GM19239 (cell line): ENCODE measurements at places on chromosomes 7 and 10.

DNA sequence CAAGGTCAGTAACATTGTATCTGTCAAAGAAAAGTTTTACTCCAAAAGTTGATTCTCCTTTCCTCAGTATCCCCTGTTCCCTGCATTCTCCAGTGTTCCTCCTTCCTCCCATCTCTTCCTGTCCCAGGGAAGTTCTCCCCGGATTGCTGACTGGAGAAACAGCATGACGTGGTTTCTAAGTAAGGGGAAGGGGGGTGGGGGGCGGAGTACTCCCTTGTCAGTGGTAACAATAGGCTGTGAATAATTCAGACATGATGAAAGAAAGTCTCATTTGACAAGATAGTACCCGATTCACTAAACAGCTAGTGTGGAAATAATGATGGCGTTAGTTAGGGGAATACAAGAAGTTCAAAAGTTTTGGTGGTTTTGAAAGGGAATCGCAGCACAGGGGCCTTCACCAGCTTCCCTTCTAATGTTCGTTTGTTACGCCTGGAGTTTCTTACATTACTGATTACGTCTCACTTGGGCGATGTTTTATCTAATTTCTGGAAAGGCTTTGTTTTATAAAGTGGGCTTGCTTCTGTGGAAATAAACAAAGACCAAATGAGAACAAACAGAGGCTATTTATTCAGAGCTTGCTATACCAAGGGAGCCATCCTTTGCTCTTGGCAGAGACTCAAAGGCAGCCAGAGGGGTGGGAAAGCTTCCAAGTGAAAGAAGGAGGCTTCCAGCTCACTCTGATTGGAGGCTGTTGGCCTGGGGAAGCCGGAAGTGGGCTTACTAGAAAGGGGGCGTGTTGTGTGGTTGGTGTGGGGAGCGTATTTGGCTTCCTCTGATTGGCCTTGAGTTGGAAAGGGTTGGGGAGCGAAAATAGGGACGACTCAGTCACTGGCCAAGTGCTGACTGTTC is 453.7 kb downstream of the SDK1 start:
- DNase-seq, result no peak

GRCh38 chr10:50512214-50512595 is 111.6 kb downstream of the SGMS1 start:
- DNase-seq, result no peak

DNA sequence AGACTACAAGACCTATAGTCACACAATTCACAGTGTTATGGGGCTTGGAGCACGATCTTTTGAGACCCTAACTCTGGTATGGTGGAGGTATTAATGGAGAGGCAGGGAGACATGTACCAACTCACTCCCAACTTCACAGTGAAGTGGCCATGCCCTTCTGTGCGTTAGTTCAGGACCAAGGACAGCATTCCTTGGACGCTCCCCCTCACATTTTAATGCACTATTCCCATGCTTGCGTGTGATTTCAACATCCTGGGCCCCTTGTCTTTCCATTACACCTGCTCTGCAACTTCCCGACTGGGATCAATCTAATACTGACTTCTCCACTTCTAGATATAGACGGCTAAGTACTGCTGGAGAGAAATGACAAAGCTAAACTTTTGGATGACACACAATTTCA is 72.7 kb downstream of the PLCE1 start:
- DNase-seq, result no peak

DNA sequence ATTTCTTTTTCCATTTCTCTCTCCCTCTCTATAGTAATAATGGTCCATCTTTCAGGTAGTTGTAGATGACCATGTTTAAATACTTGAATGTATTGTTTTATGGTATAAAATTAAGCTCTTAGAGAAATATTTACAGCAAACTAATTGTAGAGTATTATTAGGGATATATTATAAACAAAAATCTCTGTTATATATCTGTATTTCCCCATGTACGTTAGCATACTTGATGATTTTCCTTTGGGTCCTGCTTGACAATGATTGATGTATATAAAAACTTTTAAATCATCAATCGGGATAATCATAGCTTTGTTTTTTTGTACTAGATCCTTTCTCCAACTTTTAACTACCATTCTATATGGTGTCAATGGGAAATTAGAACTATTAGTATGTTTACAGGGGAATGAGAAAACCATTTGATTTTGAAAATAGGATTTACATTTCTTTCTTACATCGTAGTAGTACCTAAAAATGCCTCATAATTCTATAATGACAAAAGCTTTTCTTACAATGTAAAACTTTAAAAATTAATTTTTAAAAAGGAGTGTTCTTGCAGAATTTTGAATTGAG is 117.5 kb upstream of the CDK13 start:
- DNase-seq, result no peak

DNA sequence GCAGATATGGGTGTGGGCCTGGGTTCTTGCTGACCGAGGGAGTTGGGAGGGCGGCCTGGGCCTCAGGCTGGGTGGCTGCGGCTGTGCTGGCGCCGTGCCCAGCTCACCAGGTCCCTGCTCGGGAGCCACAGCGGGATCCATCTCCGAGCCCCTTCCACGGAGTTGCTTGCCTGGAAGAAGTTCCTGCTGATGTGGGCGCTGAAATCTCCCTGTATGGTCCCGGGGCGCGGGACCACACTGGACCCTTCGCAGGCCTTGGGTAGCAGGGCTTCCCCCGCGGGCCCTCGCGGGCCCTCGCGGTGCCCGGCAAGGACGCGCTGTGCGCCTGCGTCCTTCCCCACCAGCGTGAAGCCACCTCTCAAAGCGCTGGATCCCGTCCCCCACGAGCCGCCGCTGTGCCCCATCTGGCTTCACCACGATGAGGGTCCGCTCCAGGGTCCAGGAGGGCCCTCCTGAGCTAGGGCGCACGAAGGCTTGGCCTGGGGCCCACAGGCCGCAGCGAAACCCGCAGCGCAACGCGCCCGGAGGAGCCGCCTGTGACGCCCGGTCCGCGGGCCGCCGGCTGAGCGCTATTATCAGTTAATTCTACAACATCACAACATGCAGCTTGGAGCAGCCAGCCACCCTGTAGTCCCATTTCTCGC is 31.5 kb downstream of the RAB19 start:
- DNase-seq, result no peak

- DNase-seq, result no peak
Measured at GRCh38 chr7:44615793-44616192, 9.4 kb downstream of the OGDH start.

- DNase-seq, result no peak
Measured at GRCh38 chr7:73366990-73367389, 39.0 kb downstream of the FKBP6 start.

DNA sequence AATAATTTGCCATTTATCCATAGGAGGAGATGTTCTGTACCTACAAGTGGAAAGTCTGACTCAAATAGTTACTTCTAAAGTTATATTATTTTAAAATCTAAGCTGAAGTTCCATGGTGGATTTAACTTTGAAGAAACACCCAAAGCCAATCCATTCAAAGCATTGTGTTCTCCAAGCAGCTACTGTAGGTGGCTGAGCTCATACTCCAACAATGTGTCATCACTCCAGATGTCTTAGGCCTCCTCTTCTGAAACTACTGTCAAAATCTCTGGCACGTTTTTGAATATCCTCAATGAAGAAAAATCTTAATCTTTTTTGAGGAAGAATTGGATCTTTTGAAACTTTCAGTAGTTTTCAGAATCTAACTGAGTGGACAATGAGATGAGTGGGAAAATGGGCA is 169.1 kb downstream of the PTEN start:
- DNase-seq, result no peak

GRCh38 chr7:151813997-151814396 is 62.9 kb downstream of the PRKAG2 start:
- DNase-seq, result no peak

GRCh38 chr10:62732841-62733653 is 71.5 kb upstream of the ADO start:
- DNase-seq, result peak; percentile 21

DNA sequence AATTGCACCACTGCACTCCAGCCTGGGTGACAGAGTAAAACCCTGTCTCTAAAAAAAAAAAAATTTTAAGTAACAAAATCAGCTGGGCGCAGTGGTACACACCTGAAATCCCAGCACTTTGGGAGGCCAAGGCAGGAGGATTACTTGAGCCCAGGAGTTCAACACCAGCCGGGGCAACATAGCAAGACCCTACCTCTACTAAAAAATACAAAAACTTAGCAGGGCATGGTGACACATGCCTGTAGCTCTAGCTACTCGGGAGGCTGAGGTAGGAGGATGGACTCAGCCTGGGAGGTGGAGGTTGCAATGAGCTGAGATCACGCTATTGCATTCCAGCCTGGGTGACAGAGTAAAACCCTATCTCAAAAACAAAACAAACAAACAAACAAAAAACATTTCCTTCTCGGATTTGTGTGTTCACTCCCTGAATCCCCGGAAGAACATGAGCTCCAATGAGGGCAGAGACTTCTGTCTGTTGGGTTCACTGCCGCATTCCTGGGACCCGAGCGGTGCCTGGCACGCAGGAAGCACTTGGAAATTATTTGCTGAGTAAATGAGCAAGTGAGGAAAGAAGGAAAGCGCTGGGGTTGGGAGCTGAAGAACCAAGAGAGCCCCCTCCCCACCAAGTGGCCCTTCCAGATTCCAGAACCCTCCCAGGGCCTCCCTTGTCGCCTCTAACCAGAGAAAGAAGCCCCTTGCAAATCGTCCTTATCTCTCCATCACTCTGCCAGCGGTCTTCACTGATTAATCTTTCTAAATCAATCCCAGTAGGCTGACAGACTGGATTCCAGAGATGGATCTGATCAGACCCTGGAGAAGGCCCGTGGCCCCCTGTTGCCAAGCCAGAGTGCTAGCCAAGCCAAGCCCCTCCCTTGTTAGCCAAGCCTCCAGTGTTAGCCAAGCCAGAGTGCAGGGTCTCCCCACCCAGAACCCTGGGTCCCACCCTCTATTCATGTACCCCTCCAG is 6.2 kb downstream of the TNRC18 start:
- DNase-seq, result no peak

- no peak for DNase-seq
Measured at GRCh38 chr7:155831807-155832524, 19.7 kb upstream of the SHH start.

- no peak for DNase-seq
Measured at GRCh38 chr7:95209788-95210187, 114.5 kb downstream of the PON1 start.

DNA sequence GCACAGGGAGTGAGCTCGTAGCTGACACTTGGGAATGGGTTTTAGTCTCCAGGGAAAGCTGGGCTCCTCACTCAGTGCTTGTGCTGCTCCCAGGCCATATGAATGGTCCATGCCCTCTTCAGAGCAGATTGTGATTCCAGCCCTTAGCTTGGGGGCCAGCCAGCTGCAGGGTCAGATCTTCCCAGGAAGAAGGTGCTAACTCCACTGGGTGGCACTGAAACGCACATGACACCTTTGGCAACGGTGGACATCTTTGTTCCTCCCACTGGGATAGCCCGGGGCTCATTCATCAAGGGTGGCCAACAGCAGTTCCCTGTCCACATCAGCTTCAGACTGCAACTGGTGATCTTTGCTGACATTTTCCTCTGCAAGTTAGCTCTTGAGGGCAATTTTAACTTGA is 129.2 kb downstream of the DYNC2I1 start:
- DNase-seq, result no peak

DNA sequence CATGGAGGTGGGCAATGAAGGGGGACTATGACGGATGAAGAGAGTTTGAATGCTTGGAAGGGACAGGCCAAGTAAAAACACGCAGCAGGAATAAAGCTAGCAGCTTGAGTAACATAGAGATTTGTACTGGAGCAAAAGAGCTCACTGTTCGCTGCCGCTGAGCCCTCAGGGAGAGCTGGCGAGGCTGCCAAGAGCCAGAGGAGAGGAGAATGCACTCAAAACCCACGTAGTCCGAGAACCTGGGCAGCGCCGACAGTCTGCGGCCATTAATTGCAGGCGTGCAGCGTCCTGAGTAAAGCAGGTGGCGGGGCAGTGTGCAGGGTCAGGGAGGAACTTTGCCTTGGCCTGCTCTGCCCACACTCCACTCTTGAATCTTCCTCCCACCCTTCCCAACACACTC is 68.2 kb downstream of the SLC37A3 start:
- DNase-seq, result no peak

DNA sequence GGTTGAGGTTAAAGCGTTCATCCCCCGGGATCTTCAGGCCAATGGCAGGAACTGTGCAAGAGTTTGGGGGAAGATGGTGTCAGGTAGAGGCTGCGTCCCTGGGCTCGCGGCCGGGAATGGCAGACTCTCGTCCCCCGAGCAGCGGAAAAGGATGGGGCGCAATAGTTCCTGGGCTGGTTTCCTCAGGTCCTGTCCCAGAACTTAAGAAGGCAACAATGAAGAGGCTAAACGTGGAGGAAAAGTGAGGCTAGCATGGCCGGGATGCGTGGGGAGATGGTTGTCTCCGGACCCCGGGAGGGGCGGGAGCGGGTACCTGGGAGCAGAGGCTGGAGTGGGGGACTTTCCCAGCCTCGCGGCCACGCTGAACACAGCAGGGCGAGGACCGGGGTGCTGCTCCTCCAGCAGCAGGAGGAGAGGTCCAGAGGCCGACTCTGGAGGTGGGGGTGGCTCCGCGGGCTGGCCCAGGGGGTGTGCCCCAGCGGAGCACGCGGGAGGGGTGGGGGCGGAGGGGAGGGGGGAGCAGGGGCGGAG is 882 bp downstream of the IRF5 start:
- no peak for DNase-seq

DNA sequence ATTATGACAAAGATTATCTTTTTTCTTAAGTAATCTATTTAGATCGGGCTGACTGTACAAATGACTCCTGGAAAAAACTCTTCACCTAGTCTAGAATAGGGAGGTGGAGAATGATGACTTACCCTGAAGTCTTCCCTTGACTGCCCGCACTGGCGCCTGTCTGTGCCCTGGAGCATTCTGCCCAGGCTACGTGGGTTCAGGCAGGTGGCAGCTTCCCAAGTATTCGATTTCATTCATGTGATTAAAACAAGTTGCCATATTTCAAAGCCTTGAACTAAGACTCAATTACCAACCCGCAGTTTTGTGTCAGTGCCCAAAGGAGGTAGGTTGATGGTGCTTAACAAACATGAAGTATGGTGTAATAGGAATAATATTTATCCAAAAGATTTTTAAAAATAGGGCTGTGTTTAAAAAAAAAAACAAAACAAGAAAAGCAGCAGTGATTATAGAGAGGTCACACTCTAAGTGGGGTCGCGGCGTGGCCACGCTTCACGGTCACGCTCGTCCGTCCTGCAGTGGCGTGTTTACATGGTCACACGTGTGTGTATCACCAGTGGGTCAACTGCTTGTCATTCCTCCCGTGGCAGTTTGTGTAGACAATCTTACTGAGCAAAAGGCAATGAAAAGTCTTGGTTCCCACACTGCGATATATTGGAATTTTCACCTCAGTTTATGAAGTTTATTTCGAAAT is 10.8 kb downstream of the INSIG1 start:
- DNase-seq, result no peak

- DNase-seq, result peak; percentile 9
Measured at GRCh38 chr7:28180364-28181147, at the start of gene JAZF1. Gene JAZF1, minus strand, starts transcription at chr7:28180795.

DNA sequence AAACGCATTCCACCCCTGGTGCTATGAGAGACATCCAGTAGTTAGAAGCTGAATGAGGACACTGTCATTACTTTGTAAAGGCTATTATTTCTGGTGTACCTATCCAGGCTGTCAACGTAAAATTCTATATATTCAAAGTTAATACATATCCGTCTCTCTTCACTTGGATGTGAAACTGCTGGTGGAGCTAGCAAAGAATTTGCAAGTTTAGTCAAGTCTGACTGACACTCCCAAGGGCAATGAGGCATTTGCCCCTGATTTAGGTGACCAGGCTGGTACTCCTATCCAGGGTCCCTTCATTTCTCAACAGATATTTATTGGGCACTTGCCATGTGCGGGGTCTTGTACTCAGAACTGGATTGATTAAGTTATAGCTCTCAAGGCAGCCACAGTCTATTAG is 260.1 kb upstream of the CDC14C start:
- DNase-seq, result no peak
